ENCODE measurements at places on chromosomes 11 and 22. TPM values are rescaled to one million over a fixed set of nuclear protein-coding genes. Genes with fewer than 3 reads are reported as not detected.
A peak's percentile ranks its signal among the peaks of the same experiment; 100 is the strongest.

Gene CRYBA4
- not detected for total RNA-seq

Gene SART1
- 50.9 TPM for total RNA-seq

Gene OR52N1
- not detected for total RNA-seq

Gene GLB1L3
- total RNA-seq = not detected

Gene MTFP1
- 4.4 TPM for total RNA-seq

Gene OTUB1
- 37.0 TPM for total RNA-seq

Gene GRIA4
- total RNA-seq = 3.7 TPM

Gene POU2AF3
- total RNA-seq = 1.1 TPM

Gene AAMDC
- 36.5 TPM for total RNA-seq

Gene WT1
- 0.87 TPM for total RNA-seq

- DNase-seq = no peak
Measured at GRCh38 chr11:114057147-114057546, 2.4 kb upstream of the ZBTB16 start.

DNA sequence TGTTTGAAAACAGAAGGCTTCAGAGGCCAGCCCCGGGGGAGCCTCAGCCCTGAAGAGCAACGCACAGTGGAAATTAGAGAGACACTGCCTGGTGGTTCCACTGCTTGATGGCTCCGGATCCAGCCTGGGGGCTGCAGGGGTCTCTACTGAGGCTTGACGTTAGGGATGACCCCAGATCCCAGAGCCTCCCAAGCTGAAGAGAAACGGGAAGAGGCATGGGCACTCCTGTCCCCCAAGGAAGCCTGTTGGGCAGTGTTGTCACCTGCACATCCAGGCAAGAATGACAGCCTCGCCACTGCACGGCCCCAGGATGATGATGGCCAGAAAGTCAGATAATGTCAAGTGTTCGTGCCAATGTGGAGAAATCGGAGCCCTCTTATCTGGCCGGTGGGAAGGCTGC, 56.8 kb upstream of the FGF3 start:
- no peak for DNase-seq

DNA sequence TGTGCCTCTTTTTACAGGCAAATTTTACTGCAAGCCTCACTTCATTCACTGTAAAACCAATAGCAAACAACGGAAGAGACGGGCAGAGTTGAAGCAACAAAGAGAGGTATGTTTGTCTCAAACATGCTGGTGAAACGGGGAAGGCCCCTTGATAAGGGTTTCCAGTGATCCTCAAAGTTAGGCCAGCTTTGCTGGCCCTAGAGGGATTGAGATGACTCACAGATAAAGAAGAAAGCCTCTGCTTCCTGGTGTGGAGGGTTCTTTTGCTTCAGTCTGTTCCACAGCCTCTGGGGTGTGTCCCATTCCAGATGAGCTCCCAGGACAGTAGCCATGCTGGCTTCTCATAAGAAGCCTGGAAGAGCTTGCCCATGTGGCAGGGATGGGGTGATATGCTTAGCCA, 118.9 kb upstream of the PARVA start:
- DNase-seq = no peak

DNA sequence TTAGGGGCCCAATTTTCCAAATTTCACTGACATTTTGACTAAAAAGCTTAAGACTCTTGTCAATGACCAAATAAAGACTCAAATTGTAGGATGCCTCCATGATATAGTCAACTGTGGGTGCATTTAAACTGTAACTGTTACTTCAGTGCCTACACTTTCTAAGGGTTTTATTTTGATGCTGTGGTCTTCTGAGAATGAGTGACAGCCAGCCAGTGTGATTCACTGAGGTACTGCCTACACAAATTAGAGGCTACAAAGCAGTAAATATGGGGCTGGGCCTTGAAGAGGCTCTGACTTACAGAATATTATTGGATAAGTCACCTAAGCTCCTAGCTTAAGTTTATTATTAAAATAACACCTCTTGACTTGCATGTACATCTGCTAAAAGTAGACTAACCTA, 210.6 kb downstream of the SWAP70 start:
- DNase-seq = no peak

GRCh38 chr22:40659166-40659565, 20.1 kb upstream of the MCHR1 start:
- no peak for DNase-seq

GRCh38 chr22:22460635-22461034, 47.9 kb downstream of the ZNF280B start:
- DNase-seq = no peak

GRCh38 chr11:73366265-73366610, 10.0 kb upstream of the RELT start:
- no peak for DNase-seq

DNA sequence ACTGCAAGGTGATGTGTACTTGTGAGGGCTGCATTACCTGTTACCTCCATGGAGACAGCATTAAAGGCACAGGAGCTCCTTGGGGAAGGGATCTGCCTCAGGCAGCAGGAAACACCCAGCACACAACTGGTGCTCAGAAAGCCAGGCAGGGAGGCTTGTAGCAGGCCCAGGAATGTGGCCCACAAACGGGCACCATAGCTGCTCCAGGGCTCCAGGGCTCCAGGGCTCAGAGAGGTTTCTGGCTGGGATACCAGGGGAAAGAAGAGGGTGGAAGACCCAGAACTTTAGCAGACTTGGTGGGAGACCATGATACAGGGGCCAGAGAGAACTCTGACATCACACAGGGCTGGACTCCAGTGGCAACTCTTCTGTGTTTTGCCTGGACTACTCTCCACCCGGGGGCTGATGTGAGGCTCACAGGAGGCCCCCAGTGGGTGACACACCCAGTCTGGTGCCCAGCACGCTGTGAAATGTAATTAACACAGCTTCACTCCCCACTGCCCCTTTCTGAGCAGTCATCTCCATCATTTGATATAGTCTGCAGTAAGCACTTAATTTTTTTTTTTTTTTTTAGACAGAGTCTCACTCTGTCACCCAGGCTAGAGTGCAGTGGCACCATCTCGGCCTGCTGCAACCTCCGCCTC, 14.7 kb upstream of the SULT4A1 start:
- DNase-seq = peak; percentile 22

DNA sequence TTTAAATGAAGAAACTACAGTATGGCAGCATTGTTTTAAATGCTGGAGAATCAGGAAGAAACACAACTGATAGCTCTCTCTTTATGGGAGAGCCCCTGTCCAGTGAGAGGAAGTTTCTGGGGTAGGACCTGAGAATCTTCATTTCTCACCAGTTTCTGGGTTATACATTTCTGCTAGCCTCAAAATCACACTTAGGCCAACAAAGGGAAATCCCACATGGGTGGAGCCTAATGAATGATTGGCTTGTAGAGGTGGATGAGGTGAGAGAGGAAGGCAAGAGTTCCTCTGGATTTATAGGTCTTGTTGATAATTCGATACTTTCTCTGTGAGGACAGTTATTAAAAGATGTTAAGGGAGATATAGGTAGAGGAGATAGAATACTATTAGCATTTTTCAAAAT, 1397.3 kb upstream of the TENM4 start:
- no peak for DNase-seq

GRCh38 chr22:45690008-45690407, 18.4 kb downstream of the ATXN10 start:
- DNase-seq = no peak

DNA sequence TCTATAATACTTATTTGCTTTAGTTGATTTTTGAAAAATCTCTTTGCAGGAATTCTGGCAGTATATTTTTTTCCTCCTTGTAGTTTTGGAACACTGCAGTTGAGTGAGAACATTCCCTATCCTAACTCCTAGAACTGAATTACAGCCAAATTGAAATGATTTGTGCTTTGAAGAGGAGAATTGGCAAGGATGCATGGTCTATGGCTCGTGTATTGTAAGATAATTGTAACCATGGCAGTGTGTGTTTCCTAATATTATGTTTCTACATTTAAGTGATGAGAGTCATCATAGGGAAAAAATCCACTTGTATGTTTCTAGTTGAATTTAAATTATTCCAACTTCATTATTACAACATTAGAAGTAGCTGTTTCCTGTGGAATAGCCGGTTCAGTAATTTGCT, 80.9 kb upstream of the MYO18B start:
- DNase-seq = no peak

DNA sequence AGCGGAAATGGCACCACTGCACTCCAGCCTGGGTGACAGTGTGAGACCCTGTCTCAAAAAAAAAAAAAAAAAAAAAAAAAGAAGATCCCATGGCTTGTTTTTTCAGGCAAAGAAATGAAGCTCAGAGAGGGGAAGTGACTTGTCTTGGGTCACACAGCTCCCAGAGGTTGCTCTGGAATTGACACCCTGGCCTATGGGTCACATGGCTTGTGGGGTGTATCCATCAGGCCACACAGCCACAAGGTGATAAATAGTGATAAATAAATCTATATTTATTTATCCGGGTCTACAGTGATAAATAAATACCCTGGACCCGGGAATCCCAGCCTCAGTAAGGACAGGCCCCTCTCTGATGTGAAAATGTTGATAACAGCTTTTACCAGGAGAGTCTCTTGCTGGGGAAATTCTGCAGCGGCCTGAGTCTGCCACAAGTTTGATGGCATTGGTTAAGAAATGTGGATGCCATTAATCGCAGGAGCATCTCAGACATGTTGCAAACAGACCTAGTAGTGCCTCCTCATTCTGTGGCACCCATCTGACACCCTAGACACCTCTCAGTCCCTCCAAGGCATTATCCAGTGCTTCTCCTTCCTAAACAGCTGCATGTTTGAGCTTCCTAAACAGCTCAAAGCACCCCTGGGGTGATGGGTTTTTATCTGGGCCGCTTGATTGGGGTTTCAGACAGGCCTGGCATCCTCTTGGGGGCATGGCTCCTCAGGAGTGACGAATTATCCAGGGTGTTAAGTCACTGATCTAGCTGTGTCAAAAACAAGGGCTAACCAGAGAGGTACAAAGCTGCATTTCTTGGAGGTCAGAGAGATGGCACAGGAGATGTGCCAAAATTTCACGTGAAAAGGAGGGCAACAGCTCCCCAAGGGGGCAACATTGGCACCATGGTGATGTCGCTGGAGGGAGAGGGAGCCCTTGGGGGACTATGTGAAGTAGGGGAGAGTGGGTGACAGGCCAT, 1.9 kb upstream of the EMID1 start:
- DNase-seq = peak; percentile 24

DNA sequence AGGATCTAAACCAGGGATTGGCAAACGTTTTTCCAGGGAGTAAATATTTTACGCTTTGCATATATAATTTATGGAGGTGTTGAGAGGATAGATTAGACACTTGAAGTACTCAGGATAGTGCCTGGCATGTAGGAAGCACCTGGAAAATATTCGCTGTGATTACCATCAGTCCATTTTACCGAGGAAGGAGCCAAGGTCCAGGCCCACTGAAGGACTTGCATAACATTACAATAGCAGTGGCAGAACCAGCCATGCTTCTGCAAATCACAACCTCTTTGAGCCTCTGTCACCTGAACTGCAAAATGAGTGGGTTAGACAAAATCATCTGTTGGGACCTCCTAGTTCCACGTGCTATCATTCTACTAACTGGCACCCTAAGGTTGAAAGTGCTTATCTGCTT, 5.4 kb downstream of the FUT4 start:
- no peak for DNase-seq

GRCh38 chr11:43832536-43832935, 48.1 kb upstream of the ALKBH3 start:
- DNase-seq = no peak

GRCh38 chr11:134038897-134039470, 29.9 kb upstream of the JAM3 start:
- DNase-seq = no peak

GRCh38 chr11:101215069-101215468, 85.5 kb upstream of the PGR start:
- no peak for DNase-seq

DNA sequence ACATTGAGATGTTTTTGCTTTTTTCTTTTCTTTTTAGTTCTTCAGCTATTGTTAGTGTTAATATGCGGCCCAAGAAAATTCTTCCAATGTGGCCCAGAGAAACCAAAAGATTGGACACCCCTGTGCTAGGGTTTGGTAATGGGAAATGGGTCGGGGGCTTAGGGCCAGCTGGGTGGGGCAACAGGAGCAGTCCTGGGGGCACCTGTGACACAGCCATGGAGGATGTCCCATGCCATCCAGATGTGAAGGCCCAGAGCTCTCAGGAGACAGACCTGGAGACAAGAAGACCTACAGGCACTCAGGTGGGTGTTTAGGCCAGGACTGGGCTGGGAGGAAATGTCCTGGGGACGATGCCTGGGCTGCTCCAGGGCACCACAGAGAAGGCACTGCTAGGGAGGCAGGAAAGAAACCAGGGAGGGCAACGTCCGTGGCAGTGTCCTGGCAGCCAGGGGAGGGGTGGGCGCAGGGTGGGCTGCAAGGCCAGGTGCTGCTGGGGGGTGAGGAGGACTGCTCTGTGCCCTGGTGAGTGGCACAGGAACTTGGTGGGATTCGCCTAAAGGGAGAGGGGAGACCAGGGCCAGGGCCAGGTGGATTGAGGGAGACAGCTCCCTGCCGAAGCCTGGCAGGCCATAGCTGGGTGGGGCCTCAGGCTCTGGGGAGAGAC, 21.4 kb downstream of the RELT start:
- peak; percentile 61 for DNase-seq

DNA sequence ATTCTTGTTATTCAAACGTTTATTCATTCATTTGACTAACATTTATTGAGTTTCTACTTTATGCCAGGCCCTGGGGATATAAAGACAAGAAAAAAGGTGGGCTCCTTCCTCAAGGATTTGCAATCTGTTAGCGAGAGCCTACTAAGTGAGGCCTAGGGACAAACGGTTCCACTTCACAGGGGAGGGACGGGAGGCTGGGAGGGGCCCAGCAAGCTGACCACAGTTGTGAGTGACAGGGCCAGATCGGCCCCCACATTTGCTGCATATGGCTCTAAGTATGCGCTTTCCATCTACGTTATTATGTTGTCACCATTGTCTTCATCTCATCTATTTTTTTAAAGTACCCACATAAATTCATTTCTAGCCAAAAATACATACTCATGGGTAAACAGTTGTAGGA, 271.1 kb downstream of the BUD13 start:
- no peak for DNase-seq

GRCh38 chr11:113271551-113272245, 42.7 kb upstream of the TTC12 start:
- no peak for DNase-seq

- DNase-seq = no peak
Measured at GRCh38 chr11:77425346-77425745, 48.5 kb downstream of the PAK1 start.

- DNase-seq = no peak
Measured at GRCh38 chr11:85779956-85780640, 30.8 kb downstream of the SYTL2 start.

GRCh38 chr22:39224550-39224949, 20.2 kb downstream of the PDGFB start:
- DNase-seq = peak; percentile 21

DNA sequence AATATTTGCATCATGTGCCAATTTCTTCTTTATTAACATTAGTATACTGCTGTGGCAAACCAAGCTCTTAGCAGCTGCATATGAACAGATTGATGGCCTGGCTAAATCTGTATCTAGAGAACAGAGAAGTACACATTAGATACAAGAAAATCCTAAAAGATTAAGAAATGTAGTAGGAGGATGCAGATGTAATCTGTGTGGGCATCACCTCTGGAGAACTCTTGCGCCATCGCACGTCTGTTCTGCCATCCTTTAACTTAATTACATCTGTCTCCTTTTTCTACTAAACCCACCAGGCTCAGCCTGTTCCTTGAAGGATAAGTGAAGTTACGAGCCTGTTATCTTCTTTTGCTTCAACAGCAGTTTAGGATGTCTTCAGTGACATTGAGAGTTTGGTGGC, 196.4 kb upstream of the PITPNB start:
- DNase-seq = no peak

Measured in aorta (tissue), 5 donors.